ENCODE measurements at places on chromosomes 13 and 19.

DNA sequence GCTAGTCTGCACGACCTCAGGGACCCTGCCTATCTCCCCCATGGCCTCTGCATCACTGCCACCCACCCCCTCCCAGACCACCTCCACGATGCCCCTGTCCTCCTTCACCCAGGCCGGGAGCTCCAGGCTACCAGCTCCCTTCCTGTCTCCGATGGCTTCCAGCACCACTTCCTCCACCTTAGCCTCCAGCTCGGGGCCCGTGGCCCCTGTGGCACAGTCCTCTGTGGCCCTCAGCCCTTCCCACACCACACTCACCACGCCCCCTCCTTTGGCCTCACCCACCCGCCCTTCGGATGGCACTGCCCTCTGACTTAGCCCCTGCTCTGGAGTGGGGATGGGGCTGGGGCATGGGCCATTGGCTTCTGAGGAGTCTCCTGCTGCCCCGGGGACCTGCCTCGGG, 7.2 kb downstream of the PALM3 start:
- DNase-seq, result no peak

DNA sequence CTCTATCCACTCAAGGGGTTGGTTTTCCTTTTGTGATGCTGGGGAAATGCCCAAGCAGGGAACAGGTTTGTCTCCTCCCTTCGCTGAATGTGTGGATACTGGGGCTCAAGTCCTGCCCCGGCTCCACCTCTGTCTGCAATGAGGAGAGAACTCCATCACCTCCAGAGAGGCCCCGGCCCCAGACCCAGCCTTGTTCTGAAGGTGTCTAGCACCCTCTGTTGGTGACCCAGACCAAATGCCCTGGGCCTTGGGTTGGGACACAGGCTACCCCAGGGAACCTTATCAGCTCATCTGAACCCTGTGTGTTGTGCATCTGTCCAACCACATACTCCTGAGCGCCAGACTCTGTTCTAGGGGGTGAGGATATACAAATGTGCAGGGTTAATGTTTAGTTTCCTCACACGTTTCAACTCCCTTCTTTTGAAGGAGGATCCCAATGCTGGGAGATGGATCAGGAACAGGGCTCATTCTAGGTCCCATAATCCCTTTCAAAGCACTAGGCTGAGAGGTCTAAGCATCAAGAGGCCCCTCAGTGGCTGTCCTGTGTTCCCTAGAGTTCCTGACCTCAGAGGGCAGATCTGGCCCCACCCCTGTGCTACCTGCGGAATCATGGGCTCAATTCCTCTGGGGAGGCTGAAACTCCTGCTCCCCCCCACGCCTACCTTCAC, 112.5 kb upstream of the SLC7A1 start:
- peak; percentile 33 for DNase-seq

GRCh38 chr13:111267205-111267604, 53.2 kb upstream of the TEX29 start:
- DNase-seq, result no peak

GRCh38 chr19:41217741-41218140, 1.3 kb upstream of the AXL start:
- no peak for DNase-seq

- DNase-seq, result no peak
Observed at GRCh38 chr19:44876930-44877535, 14.0 kb upstream of the TOMM40 start.

DNA sequence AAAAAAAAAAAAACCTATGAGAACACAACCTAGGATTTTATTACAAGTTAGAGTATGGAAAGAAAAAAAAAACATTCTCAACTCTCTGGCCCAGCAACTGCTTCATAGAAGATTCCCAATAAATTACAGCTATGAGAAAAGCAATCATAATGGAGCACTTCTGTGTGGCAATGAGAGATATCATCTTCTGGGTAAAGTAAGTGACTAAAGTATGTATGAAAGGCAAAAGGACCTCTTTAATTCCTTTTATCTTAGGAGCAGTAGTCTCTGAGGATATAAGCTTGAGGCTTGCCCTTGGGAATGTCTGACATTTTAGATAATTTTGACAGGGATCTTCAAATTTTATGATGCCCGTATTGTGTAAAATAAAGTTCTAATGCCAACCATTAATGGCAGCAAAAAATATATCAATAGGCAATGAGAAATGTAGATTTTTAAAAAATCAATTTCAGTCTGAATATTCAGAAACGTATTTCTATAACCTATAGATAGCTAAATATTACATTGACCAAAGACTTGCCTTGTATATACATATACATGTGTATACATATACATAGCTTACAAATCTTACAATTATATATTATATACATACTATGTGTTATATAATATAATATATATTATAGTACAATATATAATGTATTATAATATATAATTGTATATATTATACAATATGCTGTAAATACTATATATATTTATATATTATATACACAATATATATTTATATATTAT, 823.9 kb upstream of the SLITRK1 start:
- no peak for DNase-seq

GRCh38 chr19:46631481-46631880, 4.5 kb downstream of the GNG8 start:
- no peak for DNase-seq

GRCh38 chr19:56333506-56333905, 18.9 kb upstream of the ZSCAN5A start:
- DNase-seq, result peak; percentile 68

DNA sequence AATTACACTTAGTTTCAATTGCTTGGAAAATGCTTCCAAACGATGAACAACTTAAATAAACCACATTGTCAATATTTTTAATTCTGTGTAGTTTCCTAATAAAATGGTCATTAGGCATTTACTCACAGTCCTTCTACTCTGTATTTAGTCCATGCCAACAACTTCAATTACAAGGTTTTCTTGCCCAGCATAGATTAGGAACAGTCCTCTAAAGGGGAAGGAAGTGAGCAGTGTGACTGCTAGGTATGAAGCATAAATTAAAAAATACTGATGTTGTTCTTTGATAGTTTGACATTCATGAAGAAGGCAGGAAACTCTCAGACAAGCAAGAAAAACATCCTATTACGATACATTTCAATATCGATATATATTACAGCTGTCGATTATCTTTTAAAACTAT, 716.0 kb upstream of the PCDH9 start:
- DNase-seq, result no peak

GRCh38 chr19:8054169-8054568, 1.6 kb downstream of the CCL25 start:
- no peak for DNase-seq

- DNase-seq, result no peak
Observed at GRCh38 chr19:28065026-28065425, 1147.9 kb downstream of the UQCRFS1 start.
